ENCODE measurements at places on chromosomes 5 and 9. TPM values are rescaled to one million over a fixed set of nuclear protein-coding genes. Genes with fewer than 3 reads are reported as not detected.

DNA sequence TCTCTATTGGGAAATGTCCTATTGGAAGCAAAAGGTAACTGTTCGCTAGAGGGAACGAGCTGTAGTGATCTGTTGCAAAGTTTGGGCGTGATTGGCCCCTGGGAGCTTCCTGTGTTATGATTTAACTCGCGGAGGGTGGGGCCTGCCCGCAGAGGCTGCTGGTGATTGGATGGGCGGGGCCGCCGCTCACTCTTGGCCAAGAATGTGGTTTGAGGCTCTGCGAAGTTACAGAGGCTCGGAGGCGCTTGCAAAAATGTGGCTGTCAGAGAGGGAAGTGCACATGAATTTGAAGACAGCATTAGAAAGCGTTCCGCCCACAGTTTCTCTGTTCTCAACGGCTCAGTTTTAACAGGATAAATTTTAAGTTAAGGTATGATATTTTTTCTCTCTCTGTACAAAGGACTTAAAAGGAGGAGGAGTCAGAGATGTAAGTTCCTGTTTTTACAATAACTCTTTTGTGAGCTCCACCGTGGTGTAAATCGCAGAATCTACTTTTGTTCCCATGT, 46.9 kb downstream of the CNTRL start:
- peak; percentile 98 for DNase-seq

GRCh38 chr5:156164306-156164705, 162.7 kb upstream of the SGCD start:
- DNase-seq = no peak

- DNase-seq = no peak
These were observed 280.5 kb upstream of the VLDLR start for GRCh38 chr9:2341126-2341525.

GRCh38 chr9:114347675-114348074, 18.0 kb downstream of the ORM2 start:
- no peak for DNase-seq

DNA sequence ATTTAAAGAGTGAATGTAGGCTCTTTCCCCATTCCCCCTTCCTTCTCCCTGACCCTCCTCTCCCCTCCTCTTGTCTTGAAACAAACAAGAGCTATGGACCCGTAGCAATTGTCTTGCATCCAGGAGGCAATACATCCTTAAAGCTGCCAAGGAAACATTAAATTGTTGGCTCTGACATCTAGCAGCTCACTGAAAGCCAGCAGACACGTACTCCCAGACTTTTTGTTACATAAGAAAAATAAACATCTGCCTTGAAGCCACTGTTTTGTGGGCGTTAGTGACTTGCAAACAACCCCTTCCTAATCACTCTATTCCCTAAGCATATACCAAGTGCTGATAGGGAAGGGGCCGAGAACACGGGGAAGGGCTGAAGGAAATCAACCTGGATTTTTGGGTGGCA, 8.6 kb downstream of the SLC45A2 start:
- DNase-seq = no peak

DNA sequence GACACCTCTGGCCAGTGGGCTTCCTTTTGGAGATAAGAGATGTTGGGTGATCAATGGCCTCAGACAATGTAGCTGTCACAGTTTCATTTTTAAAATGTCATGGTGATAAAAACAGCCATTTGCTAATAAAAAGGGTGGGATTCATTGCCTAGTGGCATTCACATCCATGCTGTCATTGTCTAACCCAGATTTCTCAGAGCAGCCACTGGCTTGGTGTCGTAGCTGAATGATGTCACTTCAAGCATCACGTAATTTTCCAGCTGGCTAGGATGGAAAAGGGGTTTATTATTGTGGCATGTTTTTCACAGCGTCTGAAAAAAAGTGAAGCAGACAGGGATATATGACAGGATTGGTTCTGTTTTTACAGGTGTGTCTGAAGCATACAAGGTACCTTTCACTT, 184.7 kb downstream of the AOPEP start:
- DNase-seq = no peak

- no peak for DNase-seq
These were observed 39.7 kb upstream of the POC5 start for GRCh38 chr5:75756981-75757380.

GRCh38 chr9:137985637-137986071, 108.1 kb downstream of the CACNA1B start:
- no peak for DNase-seq

- no peak for DNase-seq
These were observed 391.5 kb downstream of the CCDC171 start for GRCh38 chr9:15944341-15944740.

DNA sequence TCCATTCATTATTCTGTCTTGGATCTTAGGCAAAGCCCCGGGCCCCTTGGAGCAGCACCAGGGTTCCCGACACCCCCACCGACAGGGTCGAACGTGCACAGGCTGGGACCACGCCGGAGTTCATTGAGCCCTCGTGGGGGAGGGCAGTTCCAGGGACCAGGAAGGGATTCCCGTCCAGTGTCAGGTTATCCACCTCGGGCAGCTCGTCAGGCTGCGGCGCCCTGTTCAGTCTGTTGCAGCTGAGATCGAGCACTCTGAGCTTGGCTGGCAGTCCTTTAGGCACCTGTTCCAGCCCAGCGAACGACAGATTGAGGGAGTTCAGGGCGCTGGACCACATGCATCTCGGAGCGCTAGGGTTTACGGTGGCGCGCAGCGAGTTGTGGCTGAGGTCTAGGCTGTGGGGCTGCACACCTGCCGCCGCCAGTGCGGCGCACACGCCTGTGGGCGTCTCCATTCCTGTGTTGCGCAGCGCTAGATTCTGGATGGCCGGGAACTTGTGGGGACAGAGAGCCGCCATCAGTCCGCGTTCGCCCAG, 1.1 kb downstream of the CD14 start:
- DNase-seq = peak; percentile 7

- DNase-seq = no peak
These were observed 211.7 kb downstream of the ENC1 start for GRCh38 chr5:74428876-74429275.

DNA sequence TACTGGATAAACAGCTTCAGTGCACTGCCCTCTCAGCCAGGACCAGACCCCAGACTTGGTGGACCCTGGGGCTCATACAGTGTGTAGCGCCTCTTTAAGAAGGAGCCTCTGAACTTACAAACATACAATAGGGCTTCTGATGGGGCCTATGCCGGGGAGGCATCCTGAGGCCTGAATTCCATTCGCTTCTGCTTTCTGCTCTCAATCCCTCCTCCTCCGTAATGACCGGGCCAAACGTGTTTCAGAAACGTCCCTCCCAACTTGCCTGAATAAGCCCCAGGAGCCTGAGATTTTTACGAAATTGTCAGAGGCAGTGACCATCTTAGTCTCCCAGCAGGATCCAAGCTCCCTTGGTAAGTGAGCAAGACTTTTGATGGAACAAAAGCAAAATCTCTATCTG, 128.1 kb upstream of the BOD1 start:
- DNase-seq = no peak

- DNase-seq = no peak
These were observed 25.5 kb downstream of the ESM1 start for GRCh38 chr5:54959673-54960418.

DNA sequence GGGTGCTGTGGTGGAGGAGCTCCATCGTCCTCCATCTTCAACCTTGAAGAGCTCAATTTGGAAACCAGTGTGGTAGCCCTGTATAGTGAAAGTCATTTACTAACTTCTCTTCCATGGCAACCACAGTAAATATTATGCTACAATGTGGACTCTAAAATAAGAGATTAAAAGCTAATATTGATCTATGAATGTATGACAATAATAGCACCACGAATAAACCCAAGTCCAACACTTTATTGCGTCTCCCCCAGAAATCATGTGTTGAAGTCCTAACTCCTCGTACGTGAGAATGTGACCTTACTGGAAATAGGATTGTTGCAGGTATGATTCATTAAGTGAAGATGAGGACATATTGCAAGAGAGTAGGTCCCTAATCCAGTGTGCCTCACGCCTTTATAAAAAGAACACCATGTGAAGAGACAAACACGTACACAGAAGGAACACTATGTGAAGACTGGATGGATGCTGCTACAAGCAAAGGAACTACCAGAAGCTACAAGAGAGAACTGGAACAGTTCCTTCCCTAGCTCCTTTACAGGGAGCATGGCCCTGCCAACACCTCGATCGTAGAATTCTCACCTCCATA, 276.2 kb downstream of the PDE4D start:
- no peak for DNase-seq

DNA sequence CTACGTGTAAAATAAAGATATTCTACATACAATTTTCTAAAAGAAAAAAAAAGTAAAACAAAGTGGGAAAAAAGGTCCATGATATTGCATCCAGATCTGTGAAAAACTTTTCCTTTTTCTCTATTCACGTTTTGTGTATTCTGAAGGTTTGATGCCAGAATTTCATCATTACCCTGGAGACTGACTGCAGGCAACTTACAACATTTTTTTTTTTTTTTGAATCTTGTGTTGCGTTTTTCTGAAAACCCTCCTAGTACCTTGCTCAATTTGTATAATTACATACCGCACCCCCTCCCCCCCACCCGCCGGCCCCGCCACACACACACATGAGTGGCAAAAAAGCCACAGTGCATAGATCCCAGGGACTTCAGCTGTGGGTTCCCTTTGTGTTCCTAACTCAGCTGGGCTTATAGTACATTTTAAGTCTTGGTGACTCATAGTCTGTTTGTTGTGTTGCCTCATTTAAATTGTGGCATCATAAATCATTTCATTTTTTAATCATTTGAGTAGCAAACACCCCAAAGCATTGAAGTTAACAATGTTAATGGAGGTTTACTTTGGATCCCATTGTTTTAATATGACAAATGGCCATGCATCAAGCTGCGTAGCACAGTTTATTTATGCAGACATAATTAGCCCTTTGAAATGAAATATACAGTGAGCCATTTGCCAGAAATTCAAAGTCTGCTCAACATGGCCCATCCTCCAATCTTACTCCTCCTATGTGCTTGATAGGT, 36.0 kb downstream of the PRDM6 start:
- DNase-seq = no peak

DNA sequence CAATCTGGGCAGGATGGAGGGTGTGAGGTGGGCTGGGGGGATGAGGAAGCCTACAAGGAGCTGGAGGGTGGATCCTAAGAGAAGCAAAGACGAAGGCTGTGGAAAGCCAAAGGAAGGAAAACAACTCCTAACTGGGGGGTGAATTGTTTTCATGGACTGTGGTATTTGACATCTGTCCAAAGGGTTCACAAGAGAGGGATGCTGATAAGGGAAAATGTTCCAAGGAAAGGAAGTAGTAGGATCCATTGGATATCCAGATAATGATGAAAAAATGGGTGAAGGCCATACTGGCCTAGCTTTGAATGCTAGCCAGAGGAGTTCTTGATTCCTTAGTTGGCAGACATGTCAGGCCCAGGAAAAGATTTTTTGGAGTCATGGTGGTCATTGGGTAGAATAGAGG, 51.8 kb upstream of the FOXI1 start:
- no peak for DNase-seq

- no peak for DNase-seq
These were observed 52.6 kb upstream of the ATP10B start for GRCh38 chr5:160904591-160904990.

DNA sequence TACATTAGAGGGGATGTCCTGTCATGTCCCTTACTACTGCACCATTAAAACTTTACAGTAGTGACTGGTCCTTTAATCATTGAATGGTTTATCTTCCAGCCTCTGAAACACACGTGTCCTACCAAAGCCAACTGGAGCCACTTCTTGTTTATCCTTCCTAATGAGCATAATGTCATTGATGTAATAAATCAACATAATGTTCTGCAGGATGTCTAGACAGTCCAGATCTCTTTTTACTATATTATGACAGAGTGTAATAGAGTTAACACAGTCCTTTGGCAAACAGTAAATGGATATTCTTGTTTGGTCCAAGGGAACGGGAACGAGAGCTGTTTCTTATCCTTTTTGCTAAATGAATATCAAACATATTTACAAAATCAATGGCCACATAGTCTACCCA, 88.1 kb upstream of the PTPRD start:
- no peak for DNase-seq

- peak; percentile 83 for DNase-seq
These were observed at the start of gene RECK for GRCh38 chr9:36036780-36037548. RECK (plus strand) TSS chr9:36036913; CDS start chr9:36036999, 86 bp downstream.

The WNK2 gene
- total RNA-seq = 0.12 TPM

The GPR150 gene
- 1.6 TPM for total RNA-seq

The DMRT2 gene
- not detected for total RNA-seq

The SPATA31E1 gene
- not detected for total RNA-seq

The PCSK5 gene
- 9.1 TPM for total RNA-seq

The ANXA2R gene
- total RNA-seq = 50.3 TPM

The IFNA2 gene
- total RNA-seq = not detected

The AMBP gene
- total RNA-seq = 3.0 TPM

The TSSK1B gene
- not detected for total RNA-seq

The SHOC1 gene
- not detected for total RNA-seq
